ENCODE measurements at places on chromosomes 7 and 10.

DNA sequence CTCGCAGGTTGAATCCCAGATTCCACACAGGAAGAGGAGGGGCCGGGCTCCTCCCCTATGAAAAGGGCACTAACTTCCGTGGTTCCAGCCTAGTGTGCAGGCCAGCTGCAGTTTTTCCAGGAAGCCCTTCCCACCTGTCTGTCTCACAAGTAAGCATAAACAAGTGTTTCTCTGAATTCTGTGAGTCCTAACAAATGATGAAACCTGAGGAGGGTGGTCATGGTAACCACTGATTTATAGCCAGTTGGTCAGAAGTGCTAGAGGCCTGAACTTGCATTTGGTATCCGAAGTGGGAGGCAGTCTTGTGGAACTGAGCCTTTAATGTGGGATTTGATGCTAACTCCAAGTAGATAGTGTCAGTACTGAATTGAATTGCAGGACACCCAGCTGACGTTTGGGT lies 54.7 kb upstream of the STEAP4 start:
- peak; percentile 69 for DNase-seq

- no peak for DNase-seq
These were observed 36.6 kb upstream of the C7orf33 start for GRCh38 chr7:148553979-148554378.

GRCh38 chr7:136050462-136050847 lies 73.3 kb upstream of the MTPN start:
- DNase-seq: no peak

DNA sequence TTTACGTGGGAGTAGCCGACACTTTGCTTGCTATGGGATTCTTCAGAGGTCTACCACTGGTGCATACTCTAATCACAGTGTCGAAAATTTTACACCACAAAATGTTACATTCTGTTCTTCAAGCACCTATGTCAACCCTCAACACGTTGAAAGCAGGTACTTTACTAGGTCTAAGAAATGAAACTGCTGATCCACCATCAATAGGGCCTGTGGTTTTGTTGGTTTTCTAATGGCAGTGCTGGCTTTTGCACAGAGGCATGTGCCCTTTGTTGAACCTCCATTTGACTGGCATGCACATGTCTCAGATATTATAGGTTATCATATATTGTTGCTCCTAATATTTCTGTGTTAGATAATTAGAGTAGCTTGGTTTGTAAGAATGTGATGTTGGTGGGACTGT lies 123.8 kb downstream of the CFTR start:
- no peak for DNase-seq

GRCh38 chr10:70830164-70830563 lies 14.4 kb downstream of the SGPL1 start:
- DNase-seq: no peak

DNA sequence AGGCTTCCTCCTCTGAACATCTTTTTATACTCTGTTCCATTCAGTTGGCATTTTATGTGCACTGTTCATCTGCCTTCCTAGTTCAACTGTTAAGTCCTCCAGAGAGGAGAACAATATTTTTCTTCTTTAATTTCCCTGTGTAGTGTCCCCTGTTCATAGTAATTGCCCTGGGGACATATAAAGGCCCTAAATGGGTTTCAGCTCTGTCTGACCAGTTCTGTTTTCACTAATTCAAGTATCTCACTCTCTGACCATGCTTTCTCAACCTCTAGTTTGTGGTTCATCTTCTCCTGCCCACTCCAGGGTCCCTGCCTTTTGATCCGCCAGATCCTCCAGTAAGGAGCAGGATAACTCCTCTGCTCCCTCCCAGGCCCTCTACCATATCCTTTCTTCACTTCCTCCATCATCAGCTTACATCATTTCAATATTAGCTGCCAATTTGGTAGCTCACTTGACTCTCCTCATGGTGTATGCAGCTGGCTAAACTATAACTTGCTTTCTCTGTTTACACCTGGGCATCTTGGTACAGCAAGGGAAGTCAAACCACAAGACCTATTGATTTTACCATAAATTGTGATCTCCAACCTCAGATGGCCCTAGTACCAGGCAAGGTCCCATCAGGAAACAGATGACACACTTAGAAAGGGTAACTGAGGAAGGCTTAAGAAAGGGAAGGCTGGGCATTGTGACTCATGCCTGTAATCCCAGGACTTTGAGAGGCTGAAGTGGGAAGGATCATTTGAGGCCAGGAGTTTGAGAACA lies 17.7 kb upstream of the C10orf67 start:
- DNase-seq: no peak

- DNase-seq: no peak
These were observed 302.2 kb downstream of the RPS24 start for GRCh38 chr10:78335691-78336401.

- peak; percentile 64 for DNase-seq
These were observed 43.0 kb upstream of the RPA3 start for GRCh38 chr7:7761340-7761973.

GRCh38 chr7:73667344-73668102 lies at the start of gene VPS37D:
Gene VPS37D (plus strand): TSS chr7:73667831. CDS start chr7:73667959, 128 bp downstream.
- DNase-seq: peak; percentile 70

DNA sequence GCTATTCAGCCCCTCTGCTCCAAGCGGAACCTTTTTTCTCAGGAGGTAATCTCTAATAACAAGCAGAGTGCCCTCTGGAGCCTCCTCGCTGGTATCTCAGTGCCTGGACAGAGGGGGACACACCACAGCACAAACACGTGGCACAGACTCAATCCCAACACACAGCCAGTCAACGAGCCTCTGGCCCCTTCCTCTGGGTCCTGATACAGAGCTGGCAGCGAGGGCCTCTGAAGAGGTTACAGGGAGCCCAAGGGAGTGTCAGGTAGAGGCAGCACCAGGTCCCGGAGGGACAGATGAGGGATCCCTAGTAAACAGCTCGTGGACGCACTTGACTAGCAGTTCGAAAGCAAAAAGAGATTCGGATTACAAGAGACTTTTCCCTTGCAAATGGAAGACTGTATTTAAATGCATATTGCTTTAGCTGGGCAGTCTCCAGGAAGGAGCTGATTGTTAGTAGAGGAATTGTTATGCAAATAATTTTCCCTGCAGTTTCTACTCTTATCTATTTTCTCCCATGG lies 14.1 kb downstream of the CXCL12 start:
- no peak for DNase-seq

DNA sequence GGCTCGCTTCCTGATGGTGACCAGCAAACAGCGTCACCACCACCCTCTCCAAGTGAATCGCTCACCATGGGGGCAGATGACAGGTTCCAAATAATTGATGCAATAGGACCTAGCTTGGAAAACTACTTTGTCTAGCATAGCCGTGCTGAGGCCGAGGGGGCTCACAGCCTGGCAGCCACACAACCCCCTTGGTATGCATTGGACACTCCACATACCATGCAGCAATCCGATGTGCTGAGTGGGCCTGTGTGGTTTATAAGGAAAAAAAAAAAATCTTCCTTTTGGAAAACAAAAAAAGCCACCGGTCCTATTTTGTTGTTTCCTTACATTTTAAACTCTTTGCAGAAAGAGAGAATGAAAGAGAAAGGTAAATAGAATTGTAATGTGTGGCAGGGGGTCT lies 15.1 kb downstream of the GATA3 start:
- DNase-seq: no peak

GRCh38 chr10:122849900-122850605 lies 4.4 kb upstream of the CUZD1 start:
- DNase-seq: no peak

DNA sequence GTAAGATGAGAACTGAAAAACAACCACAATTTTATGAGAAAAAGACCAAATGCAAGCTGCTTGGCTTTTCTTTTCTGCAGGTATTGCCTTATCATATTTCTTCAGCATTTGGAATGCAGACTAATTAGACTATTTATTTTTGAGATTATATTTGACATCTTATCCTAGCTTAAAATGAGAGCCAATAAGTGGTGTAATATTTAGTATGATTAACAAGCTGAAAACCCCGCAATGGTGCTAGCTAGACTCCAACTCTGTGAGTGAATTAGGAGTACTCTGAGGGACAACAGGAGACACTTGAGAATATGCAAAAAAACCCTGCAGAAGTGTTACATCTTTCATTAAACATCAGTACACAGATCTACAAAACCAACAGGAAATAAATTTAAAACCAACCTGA lies 180.3 kb upstream of the MEOX2 start:
- no peak for DNase-seq

GRCh38 chr7:91247500-91247899 lies 16.7 kb upstream of the FZD1 start:
- DNase-seq: no peak

DNA sequence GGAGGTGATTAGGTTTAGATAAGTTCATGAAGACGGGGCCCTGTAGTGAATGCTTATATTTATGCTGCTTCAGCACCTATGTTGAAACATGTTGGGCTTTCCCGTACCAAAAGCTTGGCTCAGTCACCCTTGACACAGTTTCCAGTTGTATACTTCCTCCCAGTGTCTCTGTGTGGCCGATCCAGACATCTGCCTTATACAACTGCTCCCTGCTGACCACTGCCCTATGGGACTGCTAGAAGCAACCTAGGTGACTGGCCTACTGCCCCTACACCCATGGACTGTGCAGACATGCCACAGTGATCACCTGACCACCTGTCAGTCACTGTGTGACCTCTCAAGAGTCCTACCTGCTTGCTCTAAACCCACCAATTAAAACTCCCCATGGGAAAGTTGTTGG lies 22.6 kb upstream of the TSPAN13 start:
- no peak for DNase-seq

- DNase-seq: no peak
These were observed 803.6 kb downstream of the SORCS1 start for GRCh38 chr10:106360870-106361269.

GRCh38 chr7:12643644-12644043 lies 43.8 kb upstream of the ARL4A start:
- no peak for DNase-seq

DNA sequence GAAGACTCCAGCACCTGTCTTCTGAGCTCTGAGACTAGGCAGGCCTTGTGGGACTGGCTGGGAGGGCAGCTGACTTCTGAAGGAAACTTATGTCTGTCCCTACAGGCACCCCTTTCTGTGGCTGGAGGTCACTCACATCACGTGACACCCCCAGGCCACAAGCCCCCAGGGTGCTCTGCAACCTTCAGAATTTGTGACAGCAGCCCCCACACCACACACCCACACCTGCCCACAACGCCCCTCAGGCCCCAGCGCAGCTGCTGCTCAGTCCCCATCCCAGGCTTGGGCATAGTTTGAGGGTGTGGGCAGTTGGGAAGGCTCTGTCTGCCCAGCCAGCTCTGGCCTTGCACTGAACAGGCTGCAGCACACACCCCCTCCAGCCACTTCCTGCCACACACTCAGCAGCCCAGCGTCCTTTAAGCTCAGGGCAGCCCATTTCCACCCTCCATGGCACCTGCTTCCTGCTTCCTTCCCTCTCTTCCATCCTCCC lies 80.0 kb upstream of the UNC5B start:
- no peak for DNase-seq

DNA sequence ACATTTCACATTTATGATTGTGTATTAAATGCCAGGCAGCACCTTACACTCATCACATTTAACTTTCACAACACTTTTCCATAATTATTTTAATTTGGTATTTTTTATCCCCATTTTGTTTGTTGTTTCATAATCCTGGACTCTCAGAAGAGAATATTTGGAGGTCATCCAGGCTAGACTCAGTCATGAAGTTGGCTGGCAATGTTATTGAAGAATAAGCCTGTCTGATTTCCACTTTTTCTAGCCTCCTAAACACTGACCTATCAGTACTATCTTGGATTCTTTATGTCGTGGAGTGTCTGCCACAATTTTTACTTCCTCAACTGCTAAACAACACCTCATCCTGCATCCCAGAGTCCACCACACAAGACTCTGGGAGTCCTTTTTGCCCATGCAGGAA lies 372.3 kb upstream of the NRP1 start:
- no peak for DNase-seq

GRCh38 chr10:60135020-60135419 lies 228.7 kb upstream of the CCDC6 start:
- no peak for DNase-seq

- DNase-seq: peak; percentile 98
These were observed 553.8 kb downstream of the TFEC start for GRCh38 chr7:115476671-115477181.

GRCh38 chr10:101284101-101284743 lies 55.0 kb upstream of the LBX1 start:
- DNase-seq: peak; percentile 56

DNA sequence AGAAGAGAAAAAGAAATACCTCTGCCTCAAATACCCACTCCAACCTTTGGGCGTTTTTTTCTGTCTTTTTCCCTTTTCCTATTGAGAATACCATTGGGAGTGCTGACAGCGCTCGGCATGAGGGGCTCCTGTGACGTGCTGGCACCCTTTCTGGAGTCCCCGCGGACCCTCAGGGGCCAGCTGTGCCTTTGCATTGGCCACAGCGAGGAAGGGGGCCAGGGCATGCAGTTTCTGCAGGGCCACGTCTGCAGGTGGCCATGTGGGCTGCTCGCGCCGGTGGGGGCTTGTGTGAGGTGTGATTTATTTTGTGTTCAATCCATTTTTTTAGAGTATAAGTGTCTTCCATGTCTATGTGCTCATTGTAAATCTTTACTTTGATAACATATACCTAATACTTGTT lies 57.4 kb downstream of the INPP5A start:
- DNase-seq: no peak

- DNase-seq: no peak
These were observed 2.9 kb downstream of the PLXNA4 start for GRCh38 chr7:132573251-132573955.

- no peak for DNase-seq
These were observed 445.5 kb upstream of the MKI67 start for GRCh38 chr10:128571745-128572144.

GRCh38 chr10:68536973-68537372 lies 9.7 kb upstream of the SLC25A16 start:
- DNase-seq: no peak

GRCh38 chr10:78712147-78712546 lies 356.6 kb upstream of the ZMIZ1 start:
- peak; percentile 80 for DNase-seq

GRCh38 chr10:106565546-106565945 lies 599.0 kb downstream of the SORCS1 start:
- no peak for DNase-seq

- no peak for DNase-seq
These were observed 200.0 kb downstream of the GFRA1 start for GRCh38 chr10:116073001-116073400.

GRCh38 chr10:69831231-69831855 lies 29.6 kb downstream of the COL13A1 start:
- DNase-seq: no peak

- DNase-seq: no peak
These were observed 52.3 kb downstream of the GLRX3 start for GRCh38 chr10:130188195-130189175.

- no peak for DNase-seq
These were observed 5.0 kb downstream of the MXI1 start for GRCh38 chr10:110212119-110213006.

DNA sequence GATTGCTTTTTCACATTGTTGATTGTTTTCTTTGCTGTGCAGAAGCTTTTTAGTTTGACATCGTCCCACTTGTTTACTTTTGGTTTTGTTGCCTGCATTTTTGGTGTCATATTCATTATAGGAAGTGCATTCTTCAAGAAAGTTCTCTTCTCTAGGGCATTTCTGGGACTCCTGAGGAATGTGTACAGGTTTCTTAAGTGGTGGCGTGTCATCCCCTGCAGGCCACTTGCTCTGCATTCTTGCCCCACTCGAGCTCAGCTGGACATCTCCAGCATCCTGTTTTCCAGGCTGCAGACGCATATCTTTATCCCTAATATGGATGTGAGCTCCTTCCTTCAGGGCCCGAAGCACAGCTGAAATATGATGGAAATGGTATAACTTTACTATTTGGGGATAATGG lies 255.6 kb upstream of the HABP2 start:
- DNase-seq: no peak

Data from NCI-H1105 treated with DMSO at 0.1 percent for 48 hours (cell line).